Stimulated activated CD4-positive, alpha-beta T cell treated with anti-CD3 and anti-CD28 coated beads, TNF-alpha, amount 100 ng/mL, for 4 hours (primary cell): ENCODE measurements at places on chromosomes 6 and 20.
A peak's percentile ranks its signal among the peaks of the same experiment; 100 is the strongest.

- DNase-seq = no peak
Measured at GRCh38 chr6:55448451-55448850, 121.2 kb downstream of the GFRAL start.

DNA sequence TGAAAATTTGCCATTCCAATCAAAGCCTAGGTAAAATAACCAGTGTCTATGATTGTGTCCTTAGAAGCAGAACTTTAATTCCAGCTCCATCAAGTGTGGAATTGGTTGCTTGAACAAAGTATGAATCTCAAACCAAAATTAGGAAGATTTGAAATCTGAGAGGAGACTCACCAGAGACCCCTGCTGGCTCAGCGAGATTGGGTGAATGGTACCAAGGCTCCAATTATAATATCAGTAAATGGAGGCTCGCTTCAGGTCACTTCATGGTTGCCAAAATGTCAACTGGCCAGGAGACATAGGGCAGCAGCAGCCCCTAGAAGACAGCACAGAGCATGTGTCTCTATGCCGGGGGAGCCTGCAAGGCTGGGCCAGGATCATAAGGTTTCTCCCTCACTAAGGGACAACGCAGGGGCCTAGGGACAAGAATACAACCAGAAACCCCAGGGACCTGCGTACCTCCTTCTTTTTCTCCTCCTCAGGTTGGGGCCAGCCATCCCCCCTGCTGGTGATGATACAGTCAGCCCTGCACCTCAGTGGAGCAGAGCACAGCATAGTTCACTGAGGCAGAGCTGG, 14.0 kb downstream of the RBL1 start:
- DNase-seq = peak; percentile 21

DNA sequence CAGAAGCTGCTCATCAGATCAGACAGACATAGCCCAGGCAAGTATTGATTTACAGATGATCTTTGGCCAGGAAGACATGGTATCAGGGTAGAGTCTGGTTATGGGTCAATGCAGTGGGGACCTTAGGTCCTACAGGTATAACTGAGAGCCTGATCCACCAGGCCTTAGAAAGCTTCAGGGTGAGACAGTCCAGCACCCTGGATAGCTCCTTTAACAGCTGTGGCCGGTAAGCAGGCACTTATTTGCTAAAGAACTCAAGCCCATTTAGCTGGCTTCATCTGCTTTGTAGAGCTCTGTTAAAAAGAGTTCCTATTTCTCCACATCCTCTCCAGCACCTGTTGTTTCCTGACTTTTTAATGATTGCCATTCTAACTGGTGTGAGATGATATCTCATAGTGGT, 39.6 kb downstream of the ESR1 start:
- no peak for DNase-seq

GRCh38 chr6:155085582-155086257, 90.6 kb downstream of the TIAM2 start:
- no peak for DNase-seq

DNA sequence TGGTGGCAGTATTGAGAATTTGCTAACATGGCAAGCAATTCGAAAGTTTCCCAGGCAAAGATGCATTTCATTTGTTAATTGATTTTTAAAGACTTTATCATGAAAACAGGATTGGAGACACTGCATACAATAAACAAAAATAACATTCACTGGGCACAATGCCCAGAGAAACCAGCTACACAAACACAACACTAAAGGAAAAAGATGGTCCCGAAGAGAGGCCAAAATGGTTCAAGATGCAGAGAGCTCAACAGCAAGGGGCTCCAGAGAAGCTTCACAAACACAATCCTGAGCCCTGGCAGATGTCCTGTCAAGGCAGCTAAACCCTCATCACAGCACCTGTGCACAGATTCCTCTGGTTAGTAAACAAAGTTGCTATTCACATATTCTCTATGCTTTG, 79.3 kb downstream of the INSM1 start:
- no peak for DNase-seq

DNA sequence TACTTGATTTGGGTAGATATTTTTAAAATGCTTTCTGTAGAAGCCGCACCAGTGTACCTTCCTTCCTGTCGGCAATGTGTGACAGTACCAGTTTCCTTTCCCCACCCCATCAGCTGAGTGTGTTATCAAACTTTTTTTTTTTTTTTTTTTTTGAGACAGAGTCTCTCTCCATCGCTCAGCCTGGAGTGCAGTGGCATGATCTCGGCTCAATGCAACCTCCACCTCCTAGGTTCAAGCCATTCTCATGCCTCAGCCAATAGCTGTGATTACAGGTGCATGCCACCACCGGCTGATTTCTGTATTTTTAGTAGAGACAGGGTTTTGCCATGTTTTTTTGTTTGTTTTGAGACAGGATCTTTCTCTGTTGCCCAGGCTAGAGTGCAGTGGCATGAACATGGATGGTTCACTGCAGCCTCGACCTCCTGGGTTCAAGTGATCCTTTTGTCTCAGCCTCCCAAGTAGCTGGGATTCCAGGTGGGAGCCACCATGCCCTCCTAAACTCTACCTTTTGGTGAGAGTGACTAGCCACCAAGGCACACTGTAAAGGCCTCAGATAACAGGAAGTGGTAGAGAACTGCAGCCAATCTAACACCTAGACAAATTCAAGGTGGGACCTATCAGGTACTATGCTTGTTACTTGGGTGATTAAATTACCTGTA, 26.5 kb upstream of the ZBTB22 start:
- DNase-seq = peak; percentile 42

DNA sequence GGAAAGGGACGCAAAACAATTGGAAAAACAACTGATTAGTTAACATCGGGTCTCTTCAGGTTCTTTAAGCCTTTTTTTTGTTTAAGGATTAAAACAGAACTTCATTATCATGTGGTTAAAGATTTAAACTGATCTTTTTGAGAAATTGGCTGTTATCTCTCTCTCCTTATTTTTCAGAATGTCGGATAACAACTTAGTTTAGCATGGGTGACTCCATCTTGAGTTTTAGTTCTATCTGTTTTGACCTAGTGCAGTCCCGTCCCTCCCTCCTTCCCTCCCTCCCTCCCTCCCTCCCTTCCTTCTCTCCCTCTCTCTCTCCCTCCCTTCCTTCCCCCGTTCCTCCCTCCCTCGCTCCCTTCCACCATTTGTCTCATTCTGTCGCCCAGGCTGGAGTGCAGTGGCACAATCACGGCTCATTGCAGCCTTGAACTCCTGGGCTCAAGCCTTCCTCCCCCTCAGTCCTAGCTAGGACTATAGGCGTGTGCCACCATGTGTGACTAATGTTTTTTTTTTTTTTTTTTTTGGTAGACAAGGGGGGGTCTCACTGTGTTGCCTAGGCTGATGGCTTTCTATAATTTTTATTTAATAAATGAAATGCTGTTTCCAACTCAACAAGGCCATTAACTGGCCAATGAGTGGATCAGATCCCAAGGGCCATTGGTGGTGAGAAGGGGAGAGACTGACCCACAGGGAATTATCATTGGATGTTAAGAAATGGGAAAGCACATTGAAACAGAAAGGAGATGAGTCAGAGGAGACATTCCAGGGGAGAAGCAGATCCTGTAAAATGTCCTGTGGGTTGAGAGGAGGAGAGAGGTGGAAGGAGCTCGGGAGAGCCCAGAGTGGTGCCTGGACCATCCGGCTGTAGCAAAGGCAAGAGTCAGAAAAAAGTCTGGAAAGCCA, 13.6 kb downstream of the BAK1 start:
- no peak for DNase-seq

GRCh38 chr6:127058027-127058426, 60.4 kb upstream of the RSPO3 start:
- DNase-seq = no peak
